HT1080 (cell line): ENCODE measurements at places on chromosomes 1 and 21. TPM values are rescaled to one million over a fixed set of nuclear protein-coding genes. Genes with fewer than 3 reads are reported as not detected.

The THAP3 gene
- 20.9 and 22.0 TPM in 2 replicates for total RNA-seq

DNA sequence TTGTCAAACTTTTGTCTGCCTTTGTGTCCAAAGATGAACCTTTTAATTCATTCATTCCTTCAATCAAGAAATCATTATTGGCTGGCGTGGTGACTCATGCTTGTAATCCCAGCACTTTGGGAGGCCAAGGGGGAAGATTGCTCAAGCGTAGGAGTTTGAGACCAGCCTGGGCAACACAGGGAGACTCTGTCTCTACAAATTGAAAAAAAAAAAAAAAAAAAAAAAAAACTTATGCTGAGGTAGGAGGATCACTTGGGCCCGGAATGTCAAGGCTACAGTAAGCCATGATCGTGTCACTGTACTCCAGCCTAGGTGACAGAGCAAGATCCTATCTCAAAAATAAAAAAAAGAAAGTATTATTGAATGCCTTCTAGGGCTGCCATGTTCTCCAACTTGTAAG is 51.3 kb upstream of the CXADR start:
- DNase-seq: peak; percentile 65

The THEM5 gene
- total RNA-seq: not detected in 2 replicates

The CR1 gene
- not detected in 2 replicates for total RNA-seq

GRCh38 chr1:6580119-6580592 is 362 bp downstream of the ZBTB48 start:
- no peak for DNase-seq

- DNase-seq: peak; percentile 83
Measured at GRCh38 chr1:209404577-209404976, 178.9 kb upstream of the CAMK1G start.

DNA sequence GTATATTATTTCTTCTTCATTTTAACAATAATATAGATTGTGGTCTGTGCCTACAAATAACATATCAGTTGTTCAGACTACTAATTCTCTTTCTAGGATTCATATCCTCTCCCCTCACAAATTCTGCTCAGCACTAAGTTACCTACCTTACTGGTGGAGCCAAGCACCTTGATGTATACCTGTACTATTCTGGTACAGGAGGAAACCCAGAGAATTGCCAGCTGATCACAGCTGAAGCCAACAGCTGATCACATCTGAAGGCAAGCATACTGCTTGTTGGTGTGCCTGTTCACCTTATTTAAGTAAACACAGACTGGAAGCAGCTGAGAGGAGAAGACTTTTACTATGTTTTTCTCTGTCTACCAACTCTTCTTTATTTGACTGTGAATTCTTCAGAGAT is 101.8 kb downstream of the PBX1 start:
- DNase-seq: no peak
